ENCODE measurements at places on chromosomes 12 and 14.

GRCh38 chr12:85688837-85689236, 147.4 kb downstream of the RASSF9 start:
- no peak for DNase-seq

- no peak for DNase-seq
Measured at GRCh38 chr14:20400965-20401593, 12.2 kb downstream of the TEP1 start.

DNA sequence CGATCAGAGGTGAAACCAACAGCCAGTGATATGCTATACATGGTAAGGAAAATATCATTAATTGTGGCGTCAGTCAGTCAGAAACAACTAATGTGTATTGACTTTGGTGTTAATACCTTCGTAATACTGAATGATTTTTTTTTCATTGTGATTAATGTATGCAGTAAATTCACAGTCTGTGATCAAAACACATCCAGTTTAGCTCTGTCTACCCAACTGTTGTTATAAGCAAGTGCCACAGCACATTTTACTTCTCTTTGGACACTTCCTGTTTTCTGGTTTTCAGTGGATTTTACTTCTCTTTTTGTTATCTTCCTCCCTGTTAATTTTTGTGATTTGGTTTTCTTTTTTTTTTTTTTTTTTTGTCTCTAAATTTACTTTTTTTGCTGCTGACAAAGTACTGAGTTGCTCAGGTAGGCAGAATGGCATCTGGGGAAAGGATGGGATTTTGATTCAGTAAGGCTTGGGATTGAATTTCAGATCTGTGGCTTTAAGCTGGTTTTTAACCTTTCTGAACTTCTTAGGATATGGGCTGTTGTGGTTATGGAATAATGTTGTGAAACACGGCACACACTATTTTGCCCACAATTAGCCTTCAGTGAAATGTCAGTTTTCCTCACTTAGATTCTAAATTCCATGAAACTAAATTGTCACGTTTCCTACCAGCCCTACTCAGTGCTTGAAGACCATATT, 604 bp downstream of the GLIPR1 start:
- DNase-seq: peak; percentile 71

DNA sequence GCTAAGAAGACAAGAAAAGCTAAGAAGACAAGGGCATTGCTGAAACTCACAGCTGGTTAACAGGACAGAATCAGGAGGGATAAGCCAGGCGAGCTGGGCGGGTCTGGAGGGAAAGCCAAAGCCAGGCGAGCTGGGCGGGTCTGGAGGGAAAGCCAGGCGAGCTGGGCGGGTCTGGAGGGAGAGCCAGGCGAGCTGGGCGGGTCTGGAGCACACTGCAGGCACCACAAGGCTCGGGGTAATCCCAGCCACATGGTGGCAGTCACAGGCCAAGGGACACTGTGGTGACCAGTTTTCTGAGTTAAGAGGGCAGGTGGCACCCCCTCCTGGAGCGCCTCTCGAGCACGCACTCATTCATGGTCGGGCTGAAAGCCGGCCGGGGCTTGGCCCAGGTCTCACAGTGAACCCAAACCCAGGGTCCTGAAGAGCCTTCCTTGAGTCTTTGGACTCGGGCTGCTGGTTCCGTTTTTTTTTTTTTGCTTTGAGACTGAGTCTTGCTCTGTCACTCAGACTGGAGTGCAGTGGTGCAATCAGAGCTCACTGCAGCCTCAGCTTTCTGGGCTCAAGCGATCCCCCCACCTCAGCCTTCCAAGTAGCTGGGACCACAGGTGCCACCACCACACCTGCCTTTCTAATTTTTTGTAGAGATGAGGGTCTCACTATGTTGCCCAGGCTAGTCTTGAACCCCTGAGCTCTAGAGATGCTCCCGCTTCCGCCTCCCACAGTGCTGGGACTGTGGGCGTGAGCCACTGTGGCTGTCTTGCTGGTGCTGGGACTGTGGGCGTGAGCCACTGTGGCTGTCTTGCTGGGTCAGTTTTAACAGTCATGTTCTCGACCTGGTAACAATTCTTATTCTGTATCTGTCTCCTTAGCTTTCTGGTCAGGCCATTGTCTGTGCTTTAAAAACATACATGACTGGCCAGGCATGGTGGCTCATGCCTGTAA, 40.2 kb downstream of the HSP90AA1 start:
- no peak for DNase-seq

DNA sequence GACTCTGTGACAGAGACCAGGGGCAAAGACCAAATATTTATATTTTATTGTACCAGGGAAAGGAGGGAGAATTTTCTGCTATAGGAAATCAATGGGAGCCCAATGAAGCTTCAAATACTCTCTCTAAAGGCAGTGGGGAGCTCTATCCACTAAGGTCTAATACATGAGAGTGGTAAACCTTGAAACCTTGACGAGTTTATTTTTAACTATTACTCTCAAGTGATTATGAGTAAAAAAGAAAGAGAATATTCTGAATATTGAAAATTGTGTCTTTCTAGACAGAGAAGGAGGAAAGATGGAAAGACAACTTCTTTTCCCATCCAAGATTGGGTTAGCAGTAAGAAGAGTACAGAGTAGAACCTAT, 1722.1 kb upstream of the SEL1L start:
- no peak for DNase-seq

GRCh38 chr12:39571351-39571750, 48.3 kb downstream of the ABCD2 start:
- DNase-seq: no peak
